MG63 (cell line): ENCODE measurements at places on chromosomes 5 and 9. TPM values are rescaled to one million over a fixed set of nuclear protein-coding genes. Genes with fewer than 3 reads are reported as not detected.

- DNase-seq, result peak; percentile 31
These were observed 69.0 kb downstream of the ADAMTSL1 start for GRCh38 chr9:18542837-18543405.

GRCh38 chr9:95305770-95306492 lies 11.6 kb downstream of the FANCC start:
- no peak for DNase-seq

- no peak for DNase-seq
These were observed 92.1 kb downstream of the PIP5K1B start for GRCh38 chr9:68797116-68797515.

RAB24 gene
- 50.3 and 61.3 TPM in 2 replicates for total RNA-seq
